ENCODE measurements at places on chromosomes 1 and 21.

GRCh38 chr1:219783605-219784235 lies 144.6 kb downstream of the SLC30A10 start:
- no peak for DNase-seq

DNA sequence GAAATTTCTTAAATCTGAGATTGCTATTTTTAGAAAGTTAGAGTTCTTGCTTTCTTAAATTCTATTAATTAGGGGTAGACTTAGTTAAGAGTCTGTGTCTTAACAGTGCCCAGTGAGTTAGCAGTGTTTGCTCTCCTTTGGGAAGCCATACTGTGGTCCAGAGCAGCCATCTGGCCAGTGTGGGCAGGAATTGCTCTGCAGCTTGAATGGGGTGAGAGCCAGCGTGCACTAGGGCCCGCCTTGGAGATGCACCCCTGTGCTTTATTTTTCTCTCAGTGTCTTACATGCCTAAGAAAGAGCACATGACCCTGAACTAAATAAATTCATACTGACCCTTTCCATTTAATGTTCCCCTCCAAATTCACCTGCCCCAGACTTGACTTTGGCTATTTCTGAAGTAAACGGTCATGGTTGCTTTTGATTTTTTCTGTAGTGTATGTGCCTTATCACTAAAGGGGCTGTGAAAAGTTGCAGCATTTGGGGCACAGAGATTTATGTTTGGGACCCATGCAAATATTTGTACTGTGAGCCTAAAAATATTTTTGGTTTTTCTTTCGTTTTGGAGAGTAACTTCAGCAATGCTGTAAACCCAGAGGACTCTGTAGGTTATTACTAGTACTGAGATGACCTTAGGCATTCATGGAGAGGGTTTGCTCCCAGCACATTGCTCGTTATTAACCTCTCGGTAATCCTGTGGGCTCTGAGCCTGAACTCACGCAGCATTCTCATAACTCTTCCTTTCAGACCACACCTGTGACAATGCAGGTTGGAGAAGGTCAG lies 21.3 kb upstream of the KCNQ4 start:
- DNase-seq: no peak

- DNase-seq: no peak
Measured at GRCh38 chr1:13523780-13524477, 10.1 kb upstream of the LRRC38 start.

- no peak for DNase-seq
Measured at GRCh38 chr1:90074137-90074536, 79.2 kb downstream of the ZNF326 start.

DNA sequence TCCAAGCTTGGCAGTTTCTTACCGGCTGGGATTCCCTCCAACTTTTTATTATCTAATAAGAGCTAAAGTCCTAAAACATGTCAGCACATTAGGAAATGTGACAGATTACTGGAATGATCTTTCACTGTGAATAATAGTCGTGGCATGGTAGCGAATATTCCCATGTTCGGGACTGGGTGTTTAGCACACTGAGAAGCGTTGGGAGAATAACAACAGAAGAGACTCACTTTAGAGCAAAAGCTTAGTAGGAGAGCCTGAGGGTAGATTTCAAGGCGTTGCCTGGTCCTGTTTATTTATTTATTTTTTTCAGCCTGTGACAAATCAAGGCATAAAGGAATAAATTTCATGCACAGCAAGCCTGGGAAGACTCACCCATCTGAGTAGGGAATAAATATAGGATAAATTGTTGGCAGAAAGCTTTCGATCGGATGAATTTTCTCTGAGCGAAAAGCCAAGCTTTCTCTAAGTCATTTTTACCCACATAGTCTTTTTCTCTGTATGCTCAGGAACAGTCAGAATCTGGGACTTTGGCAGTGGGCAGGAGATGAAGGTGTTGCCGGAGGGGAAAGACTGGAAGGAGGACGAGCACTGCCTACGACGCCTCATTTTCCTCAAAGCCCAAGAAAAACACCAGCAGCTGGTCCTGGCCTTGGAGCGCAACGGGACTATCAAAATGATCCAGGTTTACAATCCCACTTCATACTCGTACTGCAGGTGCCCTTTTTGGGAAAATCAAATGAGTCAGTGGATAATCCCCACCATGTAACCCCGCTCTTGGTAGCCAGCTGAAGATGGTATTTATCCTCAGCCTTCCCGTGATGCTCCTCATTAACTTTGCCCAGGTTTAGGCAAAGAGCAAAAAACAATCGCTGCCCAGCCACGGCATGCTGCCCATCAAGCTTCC lies 97.2 kb downstream of the WDR64 start:
- DNase-seq: no peak

DNA sequence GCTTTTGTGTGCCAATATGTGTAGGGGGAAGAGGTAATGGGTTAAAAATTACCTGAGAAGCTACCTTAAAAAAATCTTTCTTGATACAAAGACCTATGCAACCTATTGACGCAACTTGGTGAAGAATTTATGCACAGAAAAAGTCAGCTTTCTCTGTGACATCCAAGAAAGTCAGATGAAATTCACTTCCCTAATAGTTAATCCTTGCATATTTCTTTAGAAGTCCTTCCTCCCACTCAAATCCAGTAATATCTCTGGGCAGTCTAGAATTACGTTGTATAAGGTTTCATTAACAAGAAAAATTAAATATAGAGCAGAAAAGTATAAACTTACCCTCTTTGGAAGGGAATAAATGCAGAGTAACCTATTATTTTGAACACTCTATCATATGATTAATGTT lies 2.9 kb downstream of the UBAP2L start:
- no peak for DNase-seq

- DNase-seq: no peak
Measured at GRCh38 chr1:4058122-4058521, 158.1 kb upstream of the C1orf174 start.

- DNase-seq: no peak
Measured at GRCh38 chr1:222275001-222275728, 272.7 kb downstream of the HHIPL2 start.

GRCh38 chr21:46347791-46348381 lies 23.9 kb downstream of the PCNT start:
- no peak for DNase-seq

DNA sequence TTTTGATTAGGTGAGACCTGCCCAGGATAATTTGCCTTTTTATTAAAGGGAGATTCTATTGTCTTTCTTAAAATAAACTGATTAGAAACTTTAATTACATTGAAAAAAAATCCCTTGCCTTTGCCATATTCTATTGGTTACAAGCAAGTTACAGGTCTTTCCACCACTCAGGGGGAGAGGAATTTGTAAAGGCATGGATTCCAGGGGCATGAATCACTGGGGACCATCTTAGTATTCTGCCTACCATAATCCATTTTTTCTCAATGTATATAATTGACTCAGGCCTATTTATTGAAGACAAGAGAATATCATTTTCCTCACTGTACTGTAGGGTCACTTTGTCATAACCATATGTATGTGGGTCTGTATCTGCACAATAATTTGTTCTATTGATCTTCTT lies 124.3 kb upstream of the PDE4B start:
- DNase-seq: no peak

DNA sequence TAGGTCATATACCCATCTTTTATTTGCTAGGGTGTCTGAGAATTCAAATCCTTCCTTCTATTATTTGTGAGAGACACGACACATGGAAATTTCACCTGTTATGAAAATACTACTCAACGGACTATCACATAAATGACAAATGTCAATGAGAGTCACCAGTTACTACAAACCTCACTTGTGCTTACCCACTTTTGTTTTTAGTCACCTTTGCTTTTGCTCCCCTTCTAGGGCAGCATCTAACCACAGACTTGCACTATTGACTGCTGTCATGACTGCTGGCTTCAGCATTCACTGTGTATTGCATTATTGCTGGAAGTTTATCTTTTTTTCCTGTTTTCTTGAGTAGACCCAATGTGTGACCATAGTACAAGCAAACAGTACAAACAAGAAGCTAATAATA lies 1048.0 kb downstream of the PLA2G4A start:
- no peak for DNase-seq

GRCh38 chr1:63864224-63864641 lies 90.4 kb downstream of the ROR1 start:
- DNase-seq: no peak

DNA sequence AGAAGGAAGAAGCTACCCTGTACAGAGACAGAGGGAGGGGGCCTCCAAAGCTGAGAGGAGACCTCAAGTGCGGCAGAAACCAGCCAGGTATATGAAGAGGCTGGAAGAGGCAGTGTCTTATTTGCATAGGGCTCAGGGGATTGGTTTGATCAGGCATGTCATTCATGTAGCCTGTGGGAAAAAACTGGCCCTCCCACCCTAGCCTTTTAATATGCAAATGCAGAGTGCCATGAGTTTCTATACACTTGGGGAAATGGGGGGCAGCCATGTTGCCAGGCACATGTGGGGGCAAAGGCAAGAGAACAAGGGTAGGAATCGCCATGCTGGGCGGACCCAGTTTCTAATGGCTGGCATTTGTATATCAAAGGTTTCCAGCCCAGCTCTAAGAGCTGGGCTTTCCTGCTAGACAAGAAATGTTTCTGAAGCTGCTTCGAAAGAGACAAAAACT lies 172.7 kb downstream of the RASAL2 start:
- DNase-seq: no peak

DNA sequence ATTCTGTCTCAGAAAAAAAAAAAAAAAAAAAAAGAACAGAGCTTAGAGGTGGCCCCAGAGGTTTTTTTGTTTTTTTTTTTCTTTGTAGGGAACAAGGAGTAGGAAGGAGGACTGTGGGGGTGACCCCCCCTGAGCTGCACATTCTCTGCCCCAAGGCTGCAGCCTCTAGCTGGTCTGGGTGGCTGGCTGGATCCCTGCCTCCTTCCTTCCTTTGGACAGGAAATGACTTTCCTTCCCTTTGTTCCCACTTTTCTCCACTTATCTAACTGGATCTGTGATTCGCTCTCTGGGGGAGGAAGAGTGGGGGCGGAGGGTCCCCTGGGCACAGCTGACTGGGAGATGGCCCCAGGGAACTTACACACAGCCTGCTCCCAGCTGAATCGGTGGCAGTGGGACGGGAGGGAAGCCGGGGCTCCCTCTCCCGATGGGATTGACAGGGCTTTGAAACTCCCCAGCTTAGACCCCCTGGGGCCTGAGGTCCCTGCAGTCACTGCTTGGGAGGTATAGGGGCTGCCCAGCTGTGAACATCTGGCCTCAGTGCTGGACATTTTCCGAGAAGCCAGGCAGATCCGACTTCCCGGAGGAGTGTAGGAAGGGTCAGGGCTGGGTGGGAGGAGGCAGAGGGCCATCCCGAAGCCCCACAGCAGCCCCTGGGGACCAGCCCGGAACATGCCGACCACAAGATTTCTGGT lies 2.1 kb downstream of the FBLIM1 start:
- peak; percentile 47 for DNase-seq

DNA sequence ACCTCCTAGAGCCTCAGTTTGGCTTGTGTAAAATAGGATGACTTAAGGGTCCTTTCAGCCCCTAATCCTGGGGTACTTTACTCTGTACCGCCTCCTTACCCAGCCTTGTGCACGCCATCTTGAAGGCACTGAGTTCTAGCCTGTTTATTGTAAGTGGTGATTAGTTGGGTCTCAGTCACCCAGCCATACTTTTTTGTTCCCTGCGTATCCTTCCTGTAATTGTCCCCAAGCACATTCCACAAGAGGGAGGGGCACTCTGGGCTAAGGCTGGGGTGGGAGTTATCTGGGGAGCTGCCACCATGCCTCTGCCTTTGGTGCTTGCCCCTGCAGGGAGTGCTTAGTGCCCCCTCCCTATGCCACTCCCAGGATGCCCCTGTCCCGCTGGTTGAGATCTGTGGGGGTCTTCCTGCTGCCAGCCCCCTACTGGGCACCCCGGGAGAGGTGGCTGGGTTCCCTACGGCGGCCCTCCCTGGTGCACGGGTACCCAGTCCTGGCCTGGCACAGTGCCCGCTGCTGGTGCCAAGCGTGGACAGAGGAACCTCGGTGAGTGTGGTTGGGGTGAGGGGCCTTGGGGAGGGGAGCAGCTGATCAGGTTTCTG lies 856 bp downstream of the FDPS start:
- no peak for DNase-seq

GRCh38 chr1:1068517-1069055 lies 5.5 kb downstream of the RNF223 start:
- DNase-seq: no peak

GRCh38 chr21:32412162-32413014 lies at the start of gene EVA1C:
EVA1C (plus strand) TSS chr21:32412706; CDS start chr21:32412854, 148 bp downstream.
- no peak for DNase-seq

DNA sequence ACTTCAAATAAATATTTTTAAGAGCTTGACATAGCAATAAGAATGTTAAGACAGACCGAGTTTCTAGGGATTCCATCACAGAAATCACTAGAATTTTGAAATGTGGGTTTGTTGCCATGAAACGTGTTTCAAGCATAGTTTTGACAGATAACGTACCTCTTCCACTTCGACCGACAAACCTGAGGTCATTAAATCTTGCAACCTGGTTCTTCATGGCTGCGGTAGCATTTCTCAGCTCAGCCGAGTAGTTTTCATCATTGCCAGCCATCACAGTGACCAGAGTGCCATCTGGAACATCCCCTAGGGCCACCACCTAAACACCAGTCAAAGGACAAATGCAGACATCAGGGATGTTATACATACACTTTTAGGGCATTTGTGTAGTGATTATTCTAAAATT lies 168.7 kb downstream of the RUNX1 start:
- DNase-seq: no peak

DNA sequence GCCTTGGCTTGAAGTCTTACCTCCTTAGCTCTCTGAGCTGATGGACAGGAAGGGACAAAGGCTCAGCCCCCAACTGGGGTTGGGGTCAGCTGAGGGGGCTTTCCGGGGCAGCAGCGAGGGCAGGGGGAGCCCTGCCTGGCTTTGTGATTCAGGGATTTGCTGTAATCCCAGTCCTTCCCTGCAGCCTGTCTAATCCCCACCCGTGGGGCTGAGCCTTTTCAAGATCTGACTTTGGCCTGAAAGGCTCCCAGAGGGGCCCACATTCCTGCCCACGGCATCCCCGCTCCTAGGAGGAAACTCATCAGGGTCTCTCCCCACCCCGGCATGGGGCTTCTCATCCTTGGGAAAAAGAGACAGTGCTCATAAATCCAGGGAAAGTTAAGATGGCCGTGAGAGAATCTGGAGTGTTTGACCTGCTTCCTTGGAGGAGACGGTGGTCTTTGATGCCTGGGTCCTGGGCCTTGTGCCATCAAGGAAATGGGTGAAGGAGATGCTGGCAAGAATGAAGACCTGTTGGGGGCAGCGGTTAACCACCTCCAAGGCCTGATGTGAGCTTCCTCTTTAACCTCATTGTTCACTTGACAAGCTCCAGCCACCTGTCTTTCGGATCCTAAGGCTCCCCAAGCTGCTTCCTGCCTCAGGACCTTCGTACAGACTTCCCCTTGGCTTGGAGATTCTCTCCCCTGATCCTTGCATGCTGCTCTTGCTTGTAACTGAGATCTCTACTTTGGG lies 83.1 kb upstream of the WNT4 start:
- DNase-seq: no peak

DNA sequence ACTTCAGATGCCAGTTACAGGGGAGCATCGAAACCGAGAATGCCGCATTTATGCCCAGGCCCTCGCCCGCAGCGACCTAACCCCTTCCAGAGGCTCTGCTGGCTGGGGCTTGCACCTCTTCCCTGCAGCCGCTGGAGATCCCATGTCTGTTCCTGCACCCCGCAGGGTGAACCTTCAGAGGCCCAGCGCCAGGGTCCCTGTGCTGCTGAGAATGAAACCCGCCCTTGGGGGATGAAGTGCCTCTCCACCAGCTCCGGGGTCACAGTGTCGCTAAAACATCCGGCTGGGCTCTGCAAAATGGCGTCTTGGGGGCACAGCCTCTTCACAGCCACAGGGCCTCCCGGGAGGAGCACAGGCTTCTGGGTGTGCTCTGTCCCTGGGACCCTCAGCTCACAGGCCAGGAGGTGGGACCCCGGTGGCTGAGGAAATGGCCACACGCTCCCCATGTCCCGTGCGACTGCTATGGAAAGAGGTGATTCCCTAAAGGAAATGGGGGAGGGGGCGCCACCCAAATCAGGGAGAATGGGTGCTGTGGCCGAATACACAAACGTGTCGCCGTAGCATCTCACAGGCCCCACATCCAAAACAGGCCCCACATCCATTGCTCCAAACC lies 39.9 kb upstream of the TSPEAR start:
- no peak for DNase-seq

Measured in foreskin melanocyte (primary cell).